NCI-H187 (cell line): ENCODE measurements at places on chromosomes 2 and 18.

DNA sequence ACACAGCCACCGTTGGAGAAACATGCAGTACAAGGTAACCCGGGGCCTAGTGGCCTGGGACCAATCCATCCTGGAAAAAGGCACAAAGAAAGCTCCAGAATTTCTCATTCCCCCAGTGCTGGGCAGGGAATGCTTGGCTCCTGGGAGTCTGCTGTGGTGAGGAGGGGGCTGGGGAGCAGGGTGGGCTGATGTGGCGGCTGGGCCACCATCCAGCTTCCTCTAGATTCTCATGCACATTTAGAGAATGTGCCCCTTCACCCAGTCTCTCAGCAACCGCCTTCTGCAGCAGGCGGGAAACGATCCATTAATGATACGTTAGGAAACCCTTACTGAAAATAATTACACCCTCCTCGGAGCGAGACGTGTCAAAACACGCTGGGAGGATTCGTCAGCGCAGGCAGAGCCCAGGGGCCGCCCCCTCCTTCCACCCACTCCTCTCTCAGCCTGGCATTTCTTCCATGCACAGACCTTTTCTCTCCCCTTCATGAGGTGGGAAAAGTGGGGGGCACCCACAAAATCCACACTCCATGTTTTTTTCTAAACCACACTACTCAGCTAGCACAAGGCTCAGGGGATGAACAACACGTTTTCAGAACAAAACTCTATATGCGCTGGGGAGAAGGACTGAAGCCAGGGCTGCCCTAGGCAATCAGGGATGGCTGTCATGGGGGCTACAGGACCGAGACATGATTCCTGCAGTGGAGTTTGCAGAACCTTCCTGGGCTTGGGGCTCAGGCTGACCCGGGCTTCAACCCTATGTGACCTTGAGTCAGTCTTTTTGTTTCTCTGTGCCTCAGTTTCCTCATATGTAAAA lies 56.1 kb upstream of the SMAD7 start:
- no peak for DNase-seq

DNA sequence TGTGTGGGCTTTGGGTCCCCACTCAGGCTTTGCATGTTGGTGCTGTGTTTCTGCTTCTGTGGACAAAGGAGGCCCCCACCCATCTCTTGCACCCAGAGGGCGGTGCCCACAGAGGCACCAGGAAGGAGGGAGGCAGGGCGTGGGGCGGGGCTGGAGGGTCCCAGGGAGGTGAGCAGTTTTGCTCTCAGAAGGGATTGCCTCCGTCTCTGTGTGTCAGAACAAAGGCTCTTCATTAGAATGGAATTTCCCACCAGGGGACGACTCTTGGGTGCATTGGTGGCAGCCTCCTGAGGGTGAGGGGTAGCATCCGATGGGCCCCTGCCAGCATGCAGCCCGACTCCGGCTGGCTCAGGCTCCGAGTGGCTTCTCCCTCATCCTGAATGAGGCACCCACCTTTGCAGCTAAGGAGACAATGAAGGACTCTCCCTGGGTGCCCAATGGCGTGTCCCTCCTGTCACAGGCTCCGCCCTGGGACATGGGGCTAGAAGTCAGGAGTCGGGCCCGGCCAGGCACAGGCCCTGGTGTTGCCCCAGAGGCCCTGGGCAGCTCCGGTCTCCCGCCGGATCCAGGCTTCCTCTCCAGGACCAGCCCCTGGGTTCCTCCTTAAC lies 7.0 kb upstream of the ERFE start:
- DNase-seq: no peak

DNA sequence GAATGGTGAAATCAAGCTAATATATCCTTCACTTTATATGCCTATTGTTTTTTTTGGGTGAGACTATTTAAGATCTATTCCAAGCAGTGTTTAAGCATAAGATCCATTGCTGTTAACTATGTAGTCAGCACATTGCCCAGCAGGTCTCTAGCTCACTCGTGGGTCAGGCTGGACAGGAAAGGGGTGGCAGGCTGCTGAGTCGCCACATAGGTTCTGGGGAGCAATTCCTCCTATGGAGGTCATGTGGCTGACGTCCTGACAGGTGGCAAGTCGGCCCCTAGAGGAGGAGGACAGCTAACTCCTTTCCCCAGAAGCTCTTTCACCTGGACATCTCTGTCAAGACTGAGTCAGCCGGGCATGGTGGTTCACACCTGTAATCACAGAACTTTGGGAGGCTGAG lies 13.9 kb upstream of the RAB31 start:
- no peak for DNase-seq

GRCh38 chr18:64202210-64202836 lies 53.4 kb upstream of the LINC00305 start:
- DNase-seq: no peak

DNA sequence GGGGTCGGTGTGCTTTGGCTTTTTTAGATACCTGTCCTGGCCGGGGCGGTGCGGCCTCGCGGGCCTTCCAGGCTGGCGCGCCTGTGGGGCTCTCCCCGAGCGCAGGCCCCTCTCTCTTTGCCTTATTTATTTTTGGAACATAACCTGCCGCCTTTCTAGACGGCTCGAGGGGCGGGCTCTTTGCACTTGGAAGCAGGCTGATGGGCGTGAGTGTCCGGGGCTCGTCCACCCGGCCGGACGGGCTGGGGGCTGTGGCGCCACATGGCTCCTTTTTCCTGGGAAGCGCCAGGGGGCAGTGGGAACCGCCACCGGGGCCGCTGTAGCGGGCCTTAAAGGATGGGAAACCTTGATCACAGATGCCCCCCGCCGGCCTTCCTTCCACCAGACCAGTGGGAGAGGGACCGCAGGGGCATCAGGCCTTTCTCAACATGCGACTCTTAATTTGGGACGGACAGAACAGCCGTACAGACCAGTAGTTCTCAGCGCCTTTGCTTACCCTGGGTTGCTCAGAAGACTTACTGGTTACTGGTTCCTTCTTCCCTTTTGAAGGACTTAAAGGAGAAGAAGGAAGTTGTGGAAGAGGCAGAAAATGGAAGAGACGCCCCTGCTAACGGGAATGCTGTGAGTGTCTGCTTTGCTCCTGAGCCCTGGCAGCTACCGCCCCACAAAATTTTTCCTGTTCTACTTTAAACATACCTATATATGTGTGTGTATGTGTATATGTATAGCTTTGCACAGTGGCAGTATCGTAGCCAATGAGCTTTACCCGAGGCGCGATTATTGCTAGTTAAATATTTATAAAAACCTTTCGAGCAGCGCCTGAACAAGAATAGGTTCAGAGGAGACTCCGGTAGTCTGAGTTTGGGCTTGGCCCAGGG lies 2.7 kb downstream of the PTMA start:
- no peak for DNase-seq

DNA sequence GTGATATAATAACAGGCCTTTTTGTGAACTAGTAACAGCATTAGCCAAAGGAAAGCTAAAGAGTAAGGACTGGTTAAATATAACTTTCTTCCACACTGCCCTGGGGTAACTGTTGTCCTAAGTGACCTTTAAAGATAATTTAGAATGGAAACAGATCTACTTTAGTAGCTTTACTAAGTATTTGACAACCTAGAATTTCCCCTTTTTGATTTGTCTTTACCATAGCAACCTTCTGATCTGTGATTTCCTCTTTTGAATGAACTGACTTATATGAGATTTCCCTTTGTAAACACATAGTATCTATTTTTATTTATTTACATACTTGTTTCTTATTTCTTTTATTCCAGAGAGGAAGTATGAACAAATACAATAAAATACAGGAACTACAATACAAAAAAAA lies 10.5 kb upstream of the KLF7 start:
- no peak for DNase-seq

DNA sequence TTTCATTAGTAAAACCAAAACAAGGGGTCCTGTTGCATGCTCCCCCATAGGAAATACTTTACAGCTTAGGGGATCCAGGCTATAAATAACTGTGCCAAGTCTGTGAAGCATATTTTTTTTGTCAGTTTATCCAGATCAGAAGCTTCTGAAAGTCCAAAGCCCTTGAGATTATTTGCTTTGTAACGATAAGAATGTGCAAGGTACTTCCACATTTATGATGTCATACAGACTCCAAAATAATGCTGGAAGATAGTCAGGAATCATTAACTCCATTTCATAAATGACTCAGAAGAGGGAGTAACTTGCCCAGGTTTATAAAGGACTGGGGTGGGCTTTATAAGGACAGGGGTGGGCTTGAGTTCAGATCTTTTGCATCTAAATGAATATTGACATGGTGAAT lies 29.3 kb downstream of the RDH14 start:
- no peak for DNase-seq

GRCh38 chr2:126449677-126450076 lies 206.3 kb upstream of the GYPC start:
- no peak for DNase-seq

DNA sequence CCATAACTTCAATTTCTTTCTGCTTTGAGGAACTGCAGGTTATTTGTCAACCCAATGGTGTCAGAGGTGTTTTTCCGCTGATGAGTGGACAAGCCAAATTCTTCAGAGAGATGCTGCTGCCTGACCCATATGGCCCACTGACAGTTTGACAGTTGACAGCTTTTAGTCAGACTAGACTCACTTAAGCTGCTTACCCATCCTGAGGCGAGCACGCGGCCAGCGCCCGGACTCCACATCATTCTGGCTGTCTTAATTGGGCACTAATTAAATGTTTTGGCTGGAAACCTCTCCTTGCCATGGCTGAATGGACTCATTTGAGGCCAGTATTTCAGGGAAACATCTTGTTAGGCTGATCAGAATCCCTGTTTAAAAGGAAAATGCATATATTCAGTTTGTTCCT lies 316.1 kb upstream of the FANCL start:
- DNase-seq: no peak

GRCh38 chr2:236180076-236180816 lies 12.1 kb upstream of the GBX2 start:
- no peak for DNase-seq

- no peak for DNase-seq
Observed at GRCh38 chr2:127650785-127651380, 4.9 kb downstream of the GPR17 start.

GRCh38 chr18:78460558-78460957 lies 519.1 kb upstream of the SALL3 start:
- no peak for DNase-seq

DNA sequence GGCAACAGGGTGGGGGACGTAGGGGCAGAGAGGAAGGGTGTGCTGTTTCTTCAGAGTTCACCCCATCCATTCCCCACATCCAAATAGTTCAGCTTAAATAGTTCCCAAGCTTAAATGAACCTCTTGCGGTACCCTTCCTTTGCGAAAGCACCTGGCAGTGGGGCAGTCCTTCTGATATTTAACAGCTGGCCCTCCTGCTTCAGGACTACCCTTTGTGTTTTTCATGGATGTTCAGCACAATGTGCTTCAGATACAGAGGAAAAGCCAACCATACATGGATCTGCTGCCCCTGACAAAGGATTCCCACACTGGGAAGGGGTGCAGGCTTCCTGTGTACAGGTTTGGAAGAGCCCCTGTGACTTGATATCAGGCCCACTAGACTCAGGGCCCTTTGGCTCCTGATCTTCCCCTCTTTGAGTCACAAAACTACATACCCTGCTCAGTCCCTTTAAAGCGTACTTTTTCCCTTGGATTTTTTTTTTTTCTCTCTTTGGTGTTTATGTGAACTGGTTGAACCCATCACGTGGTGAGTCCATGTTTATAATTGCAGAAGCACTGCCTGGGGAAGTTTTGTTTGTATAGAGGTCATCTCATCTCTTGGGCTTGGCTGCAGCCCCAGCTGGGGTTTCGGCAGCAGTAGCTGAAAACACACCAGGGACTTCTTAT lies 45.3 kb upstream of the IGFBP5 start:
- no peak for DNase-seq

DNA sequence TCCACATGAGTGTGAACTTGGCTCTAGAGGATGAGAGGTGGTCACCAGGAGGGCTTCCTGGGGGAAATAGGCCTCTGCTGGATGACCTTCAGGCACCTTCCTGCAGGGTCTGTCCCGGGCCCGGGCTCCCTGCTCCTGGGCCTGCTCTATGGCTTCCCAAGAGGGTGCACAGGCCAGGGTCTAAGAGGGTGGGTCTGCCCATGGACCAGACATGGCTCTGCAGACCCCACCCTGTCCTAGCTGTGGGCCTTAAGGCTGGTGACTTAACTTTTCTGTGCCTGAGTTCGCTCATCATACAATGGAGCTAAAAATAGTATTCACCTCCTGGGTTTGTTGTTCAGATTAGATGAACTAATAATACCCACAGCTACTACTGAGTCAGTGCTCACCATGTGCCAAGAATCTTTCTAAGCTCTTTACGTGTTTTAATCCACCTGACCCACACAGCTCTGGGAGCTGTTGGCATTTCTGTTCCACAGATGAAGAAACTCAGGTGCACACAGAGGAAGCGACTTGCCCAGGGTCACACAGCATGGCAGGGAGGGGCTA lies 14.4 kb downstream of the INHBB start:
- DNase-seq: no peak

- DNase-seq: no peak
Observed at GRCh38 chr2:124582387-124582786, 557.3 kb downstream of the CNTNAP5 start.

DNA sequence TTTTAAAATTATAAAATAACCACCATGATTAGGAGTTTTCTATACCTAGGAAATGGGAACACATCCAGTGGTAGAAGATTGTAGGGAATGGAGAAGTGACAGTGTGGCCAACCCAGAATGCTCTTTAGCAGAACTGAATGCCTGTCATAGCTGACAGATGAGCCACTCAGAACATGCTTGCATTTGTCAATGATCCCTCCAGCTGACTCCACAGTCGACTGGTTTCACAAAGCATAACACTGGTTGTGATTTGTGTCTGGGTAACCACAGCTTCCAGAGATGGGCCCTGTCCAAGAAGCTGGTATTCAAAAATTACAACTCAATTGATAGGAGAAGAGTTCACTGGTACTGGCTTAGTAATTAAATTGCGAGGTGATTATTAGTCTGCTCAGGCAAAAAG lies 9.0 kb upstream of the CTIF start:
- no peak for DNase-seq

- DNase-seq: no peak
Observed at GRCh38 chr2:119671752-119672151, 7.2 kb upstream of the TMEM177 start.

GRCh38 chr18:54151376-54151775 lies 73.1 kb downstream of the MBD2 start:
- DNase-seq: no peak

DNA sequence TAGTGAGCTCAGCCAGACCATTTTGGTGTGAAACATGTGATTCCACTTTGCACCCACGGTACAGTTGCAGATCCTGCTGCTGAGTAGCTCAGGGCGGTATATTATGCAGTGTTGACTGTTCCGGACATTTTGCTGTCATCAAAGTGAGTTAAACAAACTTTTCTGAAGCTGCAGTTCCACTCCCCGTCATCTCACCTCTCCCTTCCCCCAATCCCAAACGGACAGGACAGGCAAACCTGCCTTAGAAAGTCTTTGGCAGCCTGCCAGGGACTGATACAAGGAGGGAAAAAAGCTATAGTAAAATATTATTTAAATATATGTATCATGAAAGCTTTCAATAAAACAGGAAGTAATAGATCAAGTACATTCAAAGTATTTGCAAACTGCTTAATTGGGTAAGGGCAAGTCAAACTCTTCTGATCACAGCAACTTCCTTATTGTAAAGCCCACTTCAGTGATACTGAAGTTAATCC lies 35.5 kb upstream of the SP5 start:
- no peak for DNase-seq

DNA sequence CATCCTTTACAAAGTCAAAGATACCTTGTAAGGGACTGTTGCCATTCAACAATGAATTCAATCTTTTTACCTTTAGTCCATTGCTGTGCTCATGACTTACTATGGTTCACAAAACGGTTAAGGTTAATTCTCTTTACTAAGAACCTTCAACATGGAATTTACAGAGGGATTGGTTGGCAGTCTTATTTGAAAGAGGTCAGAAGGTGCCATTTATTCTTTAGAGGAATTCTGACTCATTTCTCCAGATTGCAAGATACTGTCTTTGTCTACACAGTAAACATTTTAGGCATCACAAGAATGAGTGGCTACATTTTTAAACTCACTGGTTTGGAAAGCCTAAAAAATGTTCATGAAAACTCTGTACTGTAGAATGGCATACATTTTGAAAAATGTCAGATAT lies 17.4 kb downstream of the KCNH7 start:
- DNase-seq: no peak
